NCI-H226 (cell line): ENCODE measurements at places on chromosomes 1 and 21.

DNA sequence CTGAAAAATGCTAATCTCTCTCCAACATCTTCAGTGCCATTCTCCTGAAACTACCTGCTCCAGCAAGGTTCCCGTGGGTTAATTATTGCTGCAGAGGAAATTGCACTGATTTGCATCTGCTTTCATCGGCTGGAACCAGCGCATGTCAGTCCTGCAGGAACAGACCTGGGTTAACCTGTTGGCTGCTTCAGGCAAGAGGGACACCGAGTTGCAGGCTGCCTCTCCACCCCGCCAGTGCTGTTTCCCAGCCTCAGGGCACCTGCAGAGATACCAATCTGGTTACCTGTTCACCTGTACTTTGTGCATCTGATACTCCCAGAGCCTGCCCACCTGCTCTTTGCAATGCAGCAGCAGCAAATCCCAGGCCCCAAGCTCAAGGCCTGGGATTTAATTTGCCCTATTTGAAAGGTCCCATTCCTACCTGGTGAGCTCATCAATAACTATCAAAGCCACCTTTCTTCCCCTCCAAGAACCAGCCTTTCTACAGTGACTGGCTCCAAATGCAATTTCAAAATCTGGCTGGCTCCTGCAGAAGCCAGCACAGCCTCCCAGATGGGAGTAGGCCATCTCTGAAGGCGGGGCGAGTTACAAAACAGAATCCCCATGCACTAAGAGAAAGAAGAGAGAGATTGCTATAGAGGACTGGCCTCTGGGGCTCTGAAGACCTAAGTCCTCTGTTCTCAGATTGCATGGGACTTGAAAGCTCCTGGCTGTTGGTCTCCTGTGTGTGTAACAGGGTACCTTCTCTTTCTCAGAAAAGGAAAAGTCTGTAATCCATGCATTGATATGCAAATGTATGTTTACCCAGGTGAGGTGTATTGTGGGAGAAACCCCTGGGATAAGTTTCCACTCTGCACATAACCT is 67.8 kb downstream of the TOMM20 start:
- no peak for DNase-seq

DNA sequence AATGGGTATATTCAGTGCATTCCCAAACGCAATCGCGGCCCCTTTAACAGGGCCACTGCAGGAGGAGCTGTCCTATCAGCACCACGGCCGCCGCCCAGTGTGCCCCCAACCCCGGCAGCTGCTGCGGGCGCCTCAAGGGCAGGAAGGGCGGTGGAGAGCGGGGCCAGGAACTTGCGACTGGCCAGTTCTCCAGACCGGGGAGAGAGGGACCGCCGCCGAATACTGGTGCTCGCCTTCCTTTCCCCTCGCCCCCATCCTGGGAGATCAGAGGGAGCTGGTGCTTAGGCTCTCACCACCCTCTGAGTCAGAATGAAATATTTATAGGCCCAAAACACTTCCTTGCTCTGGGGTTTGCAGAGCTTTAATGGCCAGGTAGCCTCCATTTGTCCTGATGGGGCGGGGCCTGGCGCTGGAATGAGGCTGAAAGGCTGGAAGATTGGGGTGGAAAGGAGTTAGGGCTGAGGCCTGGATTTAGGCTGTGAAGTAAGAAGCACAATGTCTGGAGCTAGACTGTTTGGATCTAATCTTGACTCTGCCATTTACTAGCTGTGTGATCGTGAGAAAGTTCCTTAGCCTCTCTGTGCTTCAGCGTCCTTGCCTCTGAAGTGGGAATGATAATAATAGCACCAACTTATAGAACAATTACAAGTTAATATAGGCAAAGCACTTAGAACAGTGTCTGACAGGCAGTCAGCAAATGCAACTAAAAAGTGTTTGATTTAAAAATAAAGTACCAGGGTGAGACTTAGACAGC is 75.5 kb downstream of the NAV1 start:
- DNase-seq, result no peak

- no peak for DNase-seq
Observed at GRCh38 chr1:25137106-25137505, 95.2 kb downstream of the SYF2 start.

DNA sequence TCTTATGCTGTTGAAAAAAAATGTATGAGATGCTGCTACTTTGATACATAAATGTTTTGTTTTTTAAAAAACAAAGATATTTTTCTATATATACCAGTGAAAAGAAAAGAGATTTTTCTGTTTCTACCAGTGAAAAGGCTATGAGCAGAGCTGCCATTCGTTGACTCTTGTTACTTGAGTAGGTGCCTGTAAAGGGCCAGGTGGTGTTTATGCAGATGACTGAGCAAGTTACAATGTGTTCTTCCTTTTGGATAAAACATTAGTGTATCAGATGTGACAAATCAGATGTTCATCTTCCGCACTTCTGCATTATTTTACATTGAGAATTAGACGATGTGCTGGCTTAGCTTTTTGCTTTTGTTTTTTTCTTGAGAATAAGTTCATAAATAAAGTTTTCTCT is 45.4 kb downstream of the BARHL2 start:
- DNase-seq, result no peak

DNA sequence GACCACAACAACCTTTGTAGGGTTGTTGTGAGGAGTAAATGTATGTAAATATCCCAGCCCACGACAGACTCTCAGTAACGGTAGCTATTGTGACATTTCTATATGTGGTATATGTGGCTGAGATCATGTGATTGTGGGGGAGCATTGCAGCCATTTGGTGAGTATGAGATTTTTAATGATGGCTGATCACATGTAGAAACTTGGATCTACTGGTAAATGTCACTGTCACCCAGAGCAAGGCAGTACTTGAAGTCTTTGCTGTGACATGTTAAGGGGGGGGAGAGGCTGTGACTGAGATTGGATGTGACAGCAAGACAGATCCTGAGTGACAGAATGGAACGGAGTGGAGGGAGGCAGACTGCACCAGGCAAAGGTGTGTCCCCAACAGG is 23.9 kb upstream of the MEF2D start:
- no peak for DNase-seq

- DNase-seq, result no peak
Observed at GRCh38 chr1:119673171-119673940, 25.3 kb upstream of the ZNF697 start.

- DNase-seq, result no peak
Observed at GRCh38 chr21:34154878-34155277, 81.5 kb downstream of the MRPS6 start.

- no peak for DNase-seq
Observed at GRCh38 chr21:34203851-34204420, 130.6 kb downstream of the MRPS6 start.
